ENCODE measurements at places on chromosomes 3 and 15. TPM values are rescaled to one million over a fixed set of nuclear protein-coding genes. Genes with fewer than 3 reads are reported as not detected.

- peak; percentile 64 for DNase-seq
Measured at GRCh38 chr3:43290956-43291355, 4.6 kb downstream of the SNRK start.

DNA sequence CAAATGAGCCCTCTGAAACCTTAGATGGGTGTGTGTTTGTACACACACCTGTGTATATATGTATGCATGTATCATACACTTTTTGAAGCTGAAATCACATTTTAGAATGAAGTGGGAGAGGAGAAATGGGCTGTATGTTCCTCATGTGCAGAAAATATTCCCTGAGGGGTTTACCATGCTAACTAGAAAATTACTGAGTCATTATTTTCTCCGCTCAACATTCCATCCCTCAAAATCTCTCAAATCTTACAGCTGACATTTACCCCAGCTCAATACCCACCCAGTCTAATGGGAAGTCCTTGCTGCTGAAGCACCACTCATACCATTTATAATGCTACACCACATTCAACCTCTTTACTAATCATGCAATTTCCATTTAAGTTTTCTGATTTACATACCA is 138.6 kb downstream of the P2RY1 start:
- no peak for DNase-seq

GRCh38 chr3:105415951-105416350 is 49.2 kb downstream of the ALCAM start:
- no peak for DNase-seq

DNA sequence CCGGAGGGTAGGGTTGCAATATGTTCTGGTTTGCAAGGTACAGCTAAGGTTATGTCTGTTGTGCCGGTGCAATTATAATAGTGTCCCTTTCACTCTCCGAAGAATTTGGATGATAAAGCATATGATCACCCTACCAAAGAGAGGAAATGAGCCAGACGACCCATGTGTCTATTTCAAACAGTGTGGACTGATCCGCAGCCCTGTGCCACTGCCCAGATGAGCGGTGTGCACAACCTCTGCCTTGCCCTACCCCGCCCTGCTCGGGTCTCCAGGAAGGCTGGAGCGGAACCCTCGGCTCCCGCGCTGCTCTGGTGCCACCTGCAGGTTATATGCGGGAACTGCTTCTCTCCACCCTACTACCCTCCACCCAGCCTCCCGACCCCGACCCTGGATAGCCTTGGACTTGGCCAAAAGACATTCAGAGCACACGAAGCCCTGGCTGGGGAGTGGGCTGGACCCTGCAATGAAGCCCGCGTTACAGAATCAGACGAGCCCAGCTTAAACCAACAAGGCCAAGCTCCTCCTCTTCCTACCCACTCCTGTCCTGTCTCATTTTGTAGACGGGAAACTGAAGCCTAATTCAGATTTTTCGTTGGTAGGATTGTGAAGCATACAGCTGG is 68.4 kb upstream of the CHRNB4 start:
- peak; percentile 60 for DNase-seq

DNA sequence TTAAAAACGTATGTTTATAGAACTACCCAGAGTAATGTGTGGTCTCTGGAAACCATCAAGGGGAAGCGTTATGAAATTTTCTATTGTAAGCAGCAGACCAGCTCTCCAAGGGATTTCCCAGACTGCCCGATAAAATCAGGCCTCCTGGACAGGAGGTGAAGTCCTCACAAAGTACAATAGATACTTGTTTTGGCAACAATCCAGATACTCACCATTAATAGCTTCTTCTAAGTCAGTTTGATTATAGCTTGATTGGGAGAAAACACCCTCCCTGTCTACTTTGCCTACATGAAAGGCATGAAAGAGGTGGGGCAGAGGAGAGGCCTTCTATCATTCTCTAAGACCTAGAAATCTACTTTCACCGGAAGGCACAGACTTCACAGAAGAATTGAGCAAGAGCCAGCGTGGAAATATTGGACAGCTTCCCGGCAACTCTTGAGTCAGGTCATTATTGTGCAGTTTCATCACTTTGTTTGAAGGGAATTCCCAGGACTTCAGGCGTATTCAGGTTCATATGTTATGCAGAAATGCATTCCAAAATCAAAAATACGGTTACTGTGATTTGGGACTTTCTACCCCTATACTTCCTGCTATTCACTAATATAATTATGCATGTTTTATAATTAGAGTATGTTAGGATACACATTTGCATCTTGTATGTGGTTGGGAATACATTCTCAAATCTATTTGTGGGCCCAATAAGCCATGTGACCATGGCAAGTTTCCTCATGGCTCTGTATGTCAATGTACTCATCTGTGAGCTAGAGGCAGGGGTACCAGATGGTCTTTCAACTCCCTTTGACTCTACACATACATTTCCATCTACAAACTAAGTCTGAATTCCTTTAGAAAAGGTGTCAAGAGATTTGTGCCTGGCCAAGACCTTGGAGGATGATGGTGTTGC is 103.5 kb downstream of the CD47 start:
- peak; percentile 96 for DNase-seq

DNA sequence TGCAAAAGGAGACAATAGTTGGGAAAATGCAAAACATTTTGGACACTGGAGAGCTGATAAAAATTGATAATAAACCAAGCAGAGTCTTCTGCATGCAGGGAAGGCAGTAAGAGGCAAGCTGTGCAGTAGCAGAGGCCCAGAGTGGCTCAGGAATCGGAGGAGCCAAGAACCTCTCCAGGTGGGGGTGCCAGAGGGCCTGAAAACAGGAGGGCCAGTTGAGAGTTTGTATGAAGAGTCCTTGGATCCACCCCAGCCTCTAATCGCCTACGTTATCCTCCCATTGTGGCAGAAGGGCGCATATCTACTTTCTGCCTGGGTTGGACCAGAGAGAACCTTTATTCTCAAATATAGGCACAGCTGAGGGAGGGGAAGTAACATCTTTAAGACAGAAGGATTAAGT is 48.9 kb upstream of the RBP1 start:
- DNase-seq = no peak

GRCh38 chr3:138097192-138098172 is 17.9 kb downstream of the DZIP1L start:
- DNase-seq = no peak

Gene GOLGA6L4
- 2.0 TPM for total RNA-seq

Gene MESP1
- 0.14 TPM for total RNA-seq

Gene OTOL1
- total RNA-seq = not detected

Gene LPP
- 57.7 TPM for total RNA-seq

Gene RTP4
- 3.1 TPM for total RNA-seq

Gene TMEM158
- 2.7 TPM for total RNA-seq

Gene DIS3L
- 37.0 TPM for total RNA-seq

Gene EBLN2
- 5.2 TPM for total RNA-seq

Gene MAGEF1
- 12.4 TPM for total RNA-seq

Gene GPR171
- not detected for total RNA-seq

Gene EPHB3
- under 0.01 TPM for total RNA-seq

Gene TRH
- not detected for total RNA-seq

Gene SH2D7
- not detected for total RNA-seq

Gene CRTC3
- 13.4 TPM for total RNA-seq
